Naive B cell (primary cell): ENCODE measurements at places on chromosomes 1 and 21. TPM values are rescaled to one million over a fixed set of nuclear protein-coding genes. Genes with fewer than 3 reads are reported as not detected.

SUSD4 gene
- polyA plus RNA-seq, result not detected

SPRR2A gene
- not detected for polyA plus RNA-seq

SRP9 gene
- polyA plus RNA-seq, result 342 TPM

PAPPA2 gene
- polyA plus RNA-seq, result not detected

PHF13 gene
- polyA plus RNA-seq, result 4.0 TPM

LPAR3 gene
- polyA plus RNA-seq, result not detected

GBP4 gene
- polyA plus RNA-seq, result 13.3 TPM

MIXL1 gene
- not detected for polyA plus RNA-seq

CDC20 gene
- not detected for polyA plus RNA-seq

PRXL2B gene
- polyA plus RNA-seq, result 18.6 TPM

WNT4 gene
- 0.32 TPM for polyA plus RNA-seq

SAMD11 gene
- not detected for polyA plus RNA-seq

C8B gene
- not detected for polyA plus RNA-seq

CHD1L gene
- polyA plus RNA-seq, result 24.4 TPM

NBPF3 gene
- polyA plus RNA-seq, result 2.1 TPM

RGS13 gene
- not detected for polyA plus RNA-seq

CRYZ gene
- 43.9 TPM for polyA plus RNA-seq

CDKN2C gene
- polyA plus RNA-seq, result 1.1 TPM

SPRR4 gene
- polyA plus RNA-seq, result not detected

B4GALT2 gene
- polyA plus RNA-seq, result not detected

LCE1B gene
- polyA plus RNA-seq, result not detected

AMY1B gene
- not detected for polyA plus RNA-seq

SCMH1 gene
- polyA plus RNA-seq, result 6.3 TPM

TMEM59 gene
- 543 TPM for polyA plus RNA-seq

TMEM269 gene
- not detected for polyA plus RNA-seq

LCE1A gene
- polyA plus RNA-seq, result not detected

S100A7A gene
- not detected for polyA plus RNA-seq

CRNN gene
- not detected for polyA plus RNA-seq

TRAF3IP3 gene
- 227 TPM for polyA plus RNA-seq

EPHA10 gene
- polyA plus RNA-seq, result not detected

RSPH1 gene
- polyA plus RNA-seq, result not detected

LRRC7 gene
- not detected for polyA plus RNA-seq

LYPD8 gene
- not detected for polyA plus RNA-seq

LCE2B gene
- polyA plus RNA-seq, result not detected

DYRK3 gene
- polyA plus RNA-seq, result not detected

TRIM17 gene
- not detected for polyA plus RNA-seq
